Stimulated activated CD4-positive, alpha-beta T cell treated with anti-CD3 and anti-CD28 coated beads, Interleukin-15, amount 100 ng/mL, for 1 hour (primary cell): ENCODE measurements at places on chromosomes 2 and 18.
A peak's percentile ranks its signal among the peaks of the same experiment; 100 is the strongest.

- no peak for DNase-seq
These were observed 207.5 kb downstream of the STK39 start for GRCh38 chr2:168039881-168040280.

- no peak for DNase-seq
These were observed 224.6 kb upstream of the RAB6C start for GRCh38 chr2:129754831-129755230.

DNA sequence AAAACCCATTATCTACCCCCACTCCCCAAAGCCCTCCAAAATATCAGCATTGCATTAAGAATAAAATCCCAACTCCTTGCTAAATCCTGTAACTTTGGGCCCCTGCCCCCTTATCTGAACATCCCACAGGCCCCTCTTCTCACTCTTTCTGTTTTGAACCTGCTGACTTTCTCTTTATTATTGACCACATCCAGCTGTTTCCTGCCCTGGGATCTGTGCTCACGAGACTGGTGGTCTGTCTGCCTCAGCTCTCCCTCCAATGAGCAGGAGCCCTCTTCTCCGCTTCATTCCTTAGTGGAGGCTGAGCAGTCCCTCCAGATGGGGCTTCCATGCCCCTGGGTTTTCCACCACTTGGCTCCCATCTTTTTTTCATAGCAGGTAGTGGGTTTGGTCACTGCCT, 116.9 kb downstream of the ACKR3 start:
- DNase-seq, result no peak

DNA sequence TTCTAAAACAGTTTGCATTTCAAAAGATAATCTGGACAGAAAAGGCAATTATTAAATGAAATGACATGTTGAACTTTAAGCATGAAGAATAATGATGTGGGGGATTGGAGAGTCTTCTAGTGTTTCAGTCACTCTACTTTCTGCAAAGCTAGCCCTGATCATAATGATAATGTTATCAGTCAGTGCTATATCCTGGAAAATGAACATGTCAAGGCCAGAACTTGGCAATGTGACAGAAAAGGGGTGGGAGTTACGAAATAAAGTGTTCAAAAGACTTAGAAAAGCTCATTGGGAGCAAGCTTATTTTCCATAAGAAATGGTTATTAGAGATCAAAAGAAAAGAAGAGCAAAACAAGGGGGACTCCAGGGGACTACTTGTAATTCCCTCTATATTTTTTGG, 288.5 kb upstream of the SLC8A1 start:
- DNase-seq, result no peak

DNA sequence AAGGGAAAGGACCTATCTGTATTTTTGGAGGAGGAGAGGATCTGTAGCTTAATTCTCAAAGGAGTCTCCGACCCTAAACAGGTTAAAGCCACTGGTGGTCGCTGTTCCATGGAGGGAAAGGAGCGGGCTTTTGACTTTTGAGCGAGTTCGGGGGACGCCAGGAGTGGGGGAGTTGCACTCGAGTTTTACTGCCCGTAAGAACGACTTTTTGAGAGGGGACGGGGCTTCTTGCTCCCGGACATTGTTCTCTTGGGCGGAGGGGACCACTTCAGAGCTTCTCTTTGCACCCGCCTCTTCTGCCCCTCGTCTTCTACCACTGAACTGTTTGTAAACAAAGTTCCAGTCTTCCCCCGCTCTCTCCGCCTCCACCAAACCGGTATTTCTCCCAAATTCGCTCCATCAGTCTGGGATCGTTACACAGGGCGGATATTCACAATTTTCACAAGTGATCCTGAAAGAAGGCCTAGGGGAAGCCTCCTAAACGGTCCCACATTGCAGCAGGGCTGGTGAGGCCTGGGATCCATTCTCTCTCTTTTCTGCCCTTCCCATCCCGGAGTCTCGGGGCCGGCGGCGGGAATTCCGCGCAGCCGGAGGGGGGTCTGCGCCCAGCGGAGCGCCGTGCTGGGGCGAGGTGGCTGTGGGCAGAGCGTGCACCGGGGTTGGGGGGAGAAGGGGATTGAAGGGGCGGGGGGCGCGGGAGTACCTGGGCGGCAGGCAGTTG, 6.6 kb downstream of the DLX2 start:
- DNase-seq, result no peak

DNA sequence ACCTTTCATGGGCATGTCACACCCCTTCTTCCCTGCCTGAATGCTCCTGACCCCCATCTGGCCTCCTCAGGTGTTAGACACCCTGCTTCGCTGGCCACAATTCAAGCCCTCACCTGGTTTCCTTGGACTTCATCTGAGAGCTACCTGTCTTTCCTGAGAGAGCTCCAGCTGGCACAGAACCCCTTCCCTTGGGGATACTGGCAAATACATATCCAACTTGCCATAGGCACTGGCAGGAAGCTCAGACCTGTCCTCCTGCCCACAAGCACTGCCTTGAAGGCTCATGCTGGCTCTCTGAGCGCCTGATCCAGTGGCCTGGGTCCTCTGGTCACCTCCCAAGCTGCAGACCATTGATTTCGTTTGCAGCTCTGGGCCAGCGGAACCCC, 74.1 kb upstream of the MAP4K3 start:
- no peak for DNase-seq

GRCh38 chr18:48913775-48914174, 37.0 kb downstream of the SMAD7 start:
- DNase-seq, result no peak

- no peak for DNase-seq
These were observed 174.1 kb upstream of the ALPP start for GRCh38 chr2:232204457-232204931.

DNA sequence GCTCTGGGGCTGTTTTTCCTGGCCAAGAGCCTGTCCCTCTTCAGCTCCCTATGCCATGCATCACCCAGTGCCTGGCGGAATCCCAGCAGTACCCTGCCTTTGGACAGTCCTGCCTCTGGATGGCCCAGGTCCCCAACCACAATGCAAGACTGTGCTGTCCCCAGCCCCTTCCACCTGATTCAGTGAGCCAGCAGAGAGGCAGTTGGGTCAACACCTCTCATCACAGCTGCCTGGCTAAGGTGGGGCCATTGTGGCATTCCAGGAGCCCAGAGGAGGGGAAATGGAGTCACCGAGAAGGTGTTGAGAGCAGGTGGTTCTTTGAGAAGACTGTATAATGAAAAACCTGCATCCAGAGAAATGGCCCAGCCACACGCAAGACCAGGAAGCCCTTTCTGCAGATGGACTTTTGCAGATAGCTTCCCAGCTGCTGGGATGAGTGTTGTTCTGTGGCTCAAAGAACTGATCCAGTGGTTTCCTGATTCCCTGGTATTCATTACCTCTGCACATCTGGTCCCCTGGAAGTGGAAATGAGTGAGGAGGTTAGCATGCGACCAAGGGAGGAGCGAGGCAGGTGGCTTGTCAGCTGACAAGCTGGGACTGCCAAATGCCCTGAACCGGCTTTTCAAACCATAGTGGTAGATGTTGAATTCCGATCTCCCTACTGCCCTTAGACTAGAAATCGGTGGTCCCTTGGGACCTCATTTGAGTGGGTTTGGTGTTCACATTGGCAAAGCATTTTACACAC, 1.7 kb upstream of the ASPRV1 start:
- DNase-seq, result no peak

DNA sequence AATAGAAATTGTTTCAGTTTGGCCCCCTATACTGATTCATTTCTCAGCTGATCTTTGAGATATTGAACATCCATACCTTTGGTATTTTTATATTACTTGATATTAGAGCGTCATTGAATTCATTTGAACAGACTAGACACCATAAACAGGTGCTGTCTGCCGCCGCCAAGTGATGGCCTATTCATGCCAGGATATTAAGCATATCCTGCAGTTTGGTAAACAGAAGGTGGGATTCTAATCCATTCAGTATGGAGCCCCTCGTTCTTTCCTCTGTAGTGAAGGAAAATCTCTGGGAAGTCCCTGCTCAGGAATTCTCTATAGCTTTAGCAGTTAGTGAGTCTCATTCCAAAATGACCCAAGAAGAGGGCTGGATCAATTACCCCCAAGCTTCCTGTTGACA, 23.0 kb upstream of the CD28 start:
- no peak for DNase-seq

- no peak for DNase-seq
These were observed 14.9 kb downstream of the ITGA6 start for GRCh38 chr2:172442072-172442895.

DNA sequence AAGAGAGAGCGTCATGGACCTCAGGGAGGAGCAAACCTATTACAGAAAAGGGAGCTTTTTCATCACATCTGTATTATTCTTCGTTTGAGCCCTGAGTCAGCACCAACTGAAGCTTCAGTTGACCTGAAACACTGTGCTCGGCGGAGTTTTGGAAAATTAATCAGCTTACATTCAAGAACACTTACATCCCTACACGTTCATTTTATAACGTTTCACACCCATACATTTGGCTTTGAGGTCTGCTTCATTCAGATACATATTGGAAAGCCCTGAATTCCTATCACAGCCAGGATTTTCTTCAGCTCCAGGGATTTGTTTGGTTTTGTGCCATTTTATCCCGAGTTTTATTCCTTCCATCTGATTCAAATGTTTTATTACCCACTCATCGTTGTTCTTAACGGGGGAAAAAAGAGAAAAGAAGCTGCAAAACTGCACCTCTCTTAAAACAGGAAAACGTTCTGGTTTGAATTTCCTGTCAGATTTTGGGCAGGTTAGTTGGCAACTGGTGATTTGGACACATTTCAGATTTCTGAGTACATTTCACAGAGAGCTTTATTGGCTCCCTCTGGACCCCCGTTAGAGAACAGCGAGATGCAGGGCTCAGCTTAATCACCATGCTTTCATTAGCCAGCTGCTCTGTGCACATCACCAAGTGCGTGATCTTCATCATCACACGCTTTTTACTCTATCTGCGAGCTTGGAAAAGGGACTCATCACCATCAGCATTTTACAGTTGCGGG, 88.8 kb downstream of the CDC42EP3 start:
- no peak for DNase-seq

DNA sequence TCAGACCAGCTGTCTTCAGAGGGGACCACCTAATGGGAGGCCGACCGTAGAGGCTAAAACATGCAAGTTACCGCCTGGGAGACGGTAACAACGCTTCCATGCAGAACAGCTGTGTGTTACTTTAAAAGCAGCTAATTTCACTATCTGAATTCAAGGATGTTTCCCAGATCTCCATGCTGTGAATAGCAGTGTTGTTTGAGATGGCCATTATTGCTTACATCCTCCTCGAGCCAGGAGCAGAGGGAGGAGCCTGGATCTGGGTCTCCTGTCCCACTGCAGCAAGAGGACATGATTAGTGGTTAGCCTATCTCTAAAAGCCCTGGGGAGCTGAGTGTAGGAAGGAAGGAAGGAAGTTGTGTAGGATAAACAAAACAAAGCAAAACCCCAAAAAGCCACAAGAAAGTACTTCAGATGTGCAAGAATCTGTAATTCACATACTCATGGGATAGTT, 50.9 kb downstream of the ACTR2 start:
- DNase-seq, result no peak

DNA sequence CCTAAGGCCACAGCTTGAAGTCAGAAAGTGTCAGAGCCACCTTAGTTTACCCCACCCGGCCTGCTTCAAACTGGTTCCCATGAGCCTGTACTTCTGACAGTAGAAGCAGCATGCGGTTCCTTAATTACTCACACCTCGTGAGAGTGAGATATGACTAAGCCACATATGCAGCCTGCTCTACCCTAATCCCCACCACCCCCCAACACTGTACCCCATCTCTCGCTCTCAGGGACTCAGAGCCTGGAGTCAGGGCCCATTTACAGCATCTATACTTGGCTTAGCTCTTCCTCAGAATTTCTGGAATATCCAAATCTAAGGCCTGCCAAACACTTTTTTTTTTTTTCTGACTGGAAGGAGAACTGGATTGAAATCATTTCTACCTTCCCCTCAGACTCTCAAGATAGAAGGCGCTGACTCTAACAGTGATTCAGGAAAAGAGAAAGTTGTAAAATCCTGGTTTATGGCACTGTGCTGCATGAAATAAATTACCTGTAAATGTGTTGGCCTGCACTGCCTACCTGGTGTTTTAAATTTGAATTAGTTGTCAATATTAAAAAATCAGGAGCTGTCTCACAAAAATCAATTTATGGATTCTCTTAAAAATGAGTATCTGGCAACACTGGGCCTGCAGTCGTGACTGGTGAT, 360.0 kb downstream of the RND3 start:
- DNase-seq, result no peak

DNA sequence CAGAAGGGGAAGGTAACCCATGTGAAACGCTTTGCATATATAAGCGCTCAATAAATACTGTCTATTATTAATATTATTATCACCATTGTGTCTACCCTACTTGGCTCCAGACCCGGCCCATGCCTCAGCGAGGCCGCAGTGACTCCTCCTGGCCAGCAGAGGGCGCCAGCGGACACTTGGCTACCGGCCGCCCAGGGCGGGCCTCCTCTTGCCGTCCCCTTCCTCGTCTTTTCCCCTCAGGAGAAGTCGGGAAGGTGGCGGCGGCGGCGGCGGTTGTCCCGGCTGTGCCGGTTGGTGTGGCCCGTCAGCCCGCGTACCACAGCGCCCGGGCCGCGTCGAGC, at the start of gene AGFG1:
Gene AGFG1 (plus strand): TSS at position 233 of the 341 bp plus-strand sequence. CDS start 266 bp downstream, outside the sequence.
- DNase-seq, result peak; percentile 72

DNA sequence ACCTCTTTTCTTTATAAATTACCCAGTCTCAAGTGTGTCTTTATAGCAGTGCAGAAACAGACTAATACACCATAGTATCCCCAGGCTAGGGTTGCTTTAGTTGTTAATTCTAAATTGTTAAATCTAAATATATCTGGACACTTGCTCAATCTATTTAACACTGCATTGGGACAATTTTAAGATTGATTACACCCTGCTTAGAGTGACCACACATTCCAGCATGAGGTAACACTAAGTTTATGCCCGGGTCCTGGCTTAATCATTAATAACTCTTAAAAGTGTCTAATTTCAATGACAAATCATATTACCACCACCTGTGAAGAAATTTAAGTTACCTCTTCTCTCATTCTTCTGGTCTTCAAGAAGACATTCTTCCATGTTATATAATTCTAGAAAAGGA, 131.4 kb downstream of the ZNF385B start:
- no peak for DNase-seq

DNA sequence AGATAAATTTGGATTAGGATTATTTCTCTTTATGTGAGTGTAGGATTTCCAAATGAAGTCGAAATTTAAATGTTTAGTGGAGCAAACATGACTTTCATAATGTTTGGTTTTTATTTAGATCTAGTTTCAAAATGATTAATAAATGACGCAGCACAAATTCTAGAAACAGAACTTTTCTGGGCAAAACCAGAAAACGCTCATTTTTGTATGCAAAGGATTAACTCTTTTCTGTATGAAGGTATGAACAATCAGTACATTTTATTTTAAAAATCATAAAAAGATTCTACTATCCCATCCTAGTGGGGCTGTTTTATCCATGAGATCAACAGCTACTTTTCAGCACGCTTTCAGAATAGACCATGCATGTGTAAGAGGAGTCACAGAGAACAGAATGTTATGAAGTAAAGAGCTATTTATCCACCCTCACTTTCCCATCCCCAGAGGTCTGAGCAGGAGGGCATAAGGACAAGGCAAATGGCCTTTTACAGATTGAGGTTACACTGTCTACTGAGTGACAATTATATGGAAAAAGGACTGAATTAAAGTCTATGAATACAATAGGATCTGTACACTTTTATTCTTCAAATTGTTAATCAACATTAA, 270.8 kb downstream of the ZEB2 start:
- no peak for DNase-seq

- DNase-seq, result no peak
These were observed 77.6 kb downstream of the ASB1 start for GRCh38 chr2:238504181-238504931.

GRCh38 chr2:211833582-211834279, 704.9 kb downstream of the ERBB4 start:
- DNase-seq, result no peak
